ENCODE measurements at places on chromosomes 7 and 10. TPM values are rescaled to one million over a fixed set of nuclear protein-coding genes. Genes with fewer than 3 reads are reported as not detected.

IFIT2 gene
- total RNA-seq = 0.53 TPM

TAF3 gene
- total RNA-seq = 2.6 TPM

VWDE gene
- 1.1 TPM for total RNA-seq

PFKFB3 gene
- total RNA-seq = 32.0 TPM

GPR85 gene
- 3.5 TPM for total RNA-seq

CLCN1 gene
- not detected for total RNA-seq

IQCE gene
- 4.7 TPM for total RNA-seq

DNA sequence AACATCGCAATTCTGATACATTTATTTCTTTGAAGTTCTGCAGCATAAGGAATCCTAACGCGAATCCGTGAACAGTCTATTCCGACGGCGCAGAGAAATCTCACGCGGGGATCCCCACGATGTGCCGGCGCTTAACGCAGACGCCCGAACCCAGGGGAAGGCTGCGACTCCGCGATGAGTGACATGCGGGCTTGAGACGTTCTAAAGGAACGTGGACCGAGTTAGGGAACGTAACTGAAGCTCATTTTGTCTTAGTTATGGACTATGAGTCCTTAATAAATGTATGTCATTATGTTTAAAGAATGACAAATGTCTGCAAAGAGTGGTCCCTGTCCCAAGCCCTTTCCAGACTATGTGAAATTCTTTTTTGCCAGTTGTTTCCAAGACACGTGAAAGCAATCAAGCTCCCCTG is 995 bp upstream of the PARD3 start:
- no peak for DNase-seq

DNA sequence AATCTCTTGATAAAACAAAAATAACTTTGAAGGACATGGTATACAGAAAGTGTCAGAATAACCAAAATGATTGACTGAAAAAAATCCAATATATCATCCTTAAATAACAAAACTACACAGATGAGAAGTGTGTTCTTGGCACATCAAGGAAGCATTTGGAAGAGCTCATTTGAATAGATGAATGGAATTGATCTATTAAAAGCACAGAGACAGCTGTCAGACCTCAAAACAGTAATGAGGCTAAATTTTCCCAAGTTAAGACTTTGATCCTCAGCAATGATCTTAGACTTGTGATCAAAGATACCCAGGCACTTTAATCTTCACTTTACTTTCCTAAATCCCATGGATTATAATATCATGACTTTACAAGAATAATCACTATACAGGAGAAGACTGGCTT is 395.4 kb upstream of the NFE2L3 start:
- no peak for DNase-seq

- no peak for DNase-seq
Measured at GRCh38 chr10:6233725-6234277, 31.1 kb downstream of the PFKFB3 start.

- DNase-seq = no peak
Measured at GRCh38 chr7:106566672-106567071, 94.3 kb downstream of the CCDC71L start.

DNA sequence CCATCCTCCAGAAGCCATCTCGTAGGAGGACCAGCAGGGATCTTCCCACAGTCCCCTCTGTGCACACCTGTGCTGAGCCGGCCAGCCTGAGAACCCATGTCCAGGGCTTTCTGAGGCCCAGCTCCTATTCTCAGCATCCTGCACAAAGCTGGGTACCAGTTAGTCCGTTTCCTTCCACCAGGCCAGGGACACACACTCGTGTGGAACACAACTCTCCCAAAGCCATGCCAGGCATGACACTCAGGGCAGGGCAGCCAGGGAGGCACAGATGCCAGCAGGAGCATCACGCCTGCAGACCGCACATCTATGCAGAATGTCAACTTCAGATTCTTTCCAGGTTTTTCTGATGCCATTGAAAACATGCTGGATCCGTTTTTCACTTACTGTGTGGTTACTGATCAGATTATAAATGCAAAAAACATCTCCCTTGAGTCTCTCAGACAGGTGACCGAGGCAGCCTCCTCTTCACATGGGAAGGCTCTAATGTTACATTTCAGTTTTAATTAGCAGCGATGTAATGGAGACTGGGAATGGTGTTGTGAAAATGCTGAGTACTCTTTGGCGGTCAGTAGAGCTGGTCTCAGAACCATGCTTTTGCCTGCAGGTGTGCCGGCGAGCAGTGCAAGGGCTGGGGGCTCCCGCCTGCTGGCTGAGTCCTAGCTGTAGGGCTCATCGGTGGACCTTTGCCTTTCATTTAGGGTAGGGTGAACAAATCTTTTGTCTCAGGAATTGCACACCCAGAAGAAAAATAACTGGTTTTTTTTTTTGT is 3.3 kb upstream of the SUN1 start:
- DNase-seq = no peak

DNA sequence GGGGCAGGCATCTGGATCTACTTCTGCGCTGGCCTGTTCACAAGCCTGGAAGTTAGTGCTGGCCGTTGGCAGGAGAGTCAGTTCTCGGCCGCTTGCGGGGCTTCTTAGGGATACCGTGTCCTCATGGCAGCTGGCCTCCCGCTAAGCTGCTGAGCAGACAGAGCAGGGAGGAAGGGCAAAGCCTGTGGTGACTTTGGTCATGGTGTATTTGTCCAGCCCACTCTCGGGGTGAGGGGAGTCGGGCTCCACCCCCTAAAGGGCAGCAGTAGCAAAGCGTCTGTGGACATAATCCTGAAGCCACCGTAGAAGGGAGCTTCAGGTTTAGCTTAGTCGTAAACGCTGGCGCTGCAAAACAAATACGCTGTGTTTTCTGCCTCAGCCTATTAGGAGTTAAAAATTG is 12.2 kb downstream of the UBE3C start:
- DNase-seq = no peak

- DNase-seq = no peak
Measured at GRCh38 chr7:29328811-29329210, 134.2 kb downstream of the CHN2 start.

DNA sequence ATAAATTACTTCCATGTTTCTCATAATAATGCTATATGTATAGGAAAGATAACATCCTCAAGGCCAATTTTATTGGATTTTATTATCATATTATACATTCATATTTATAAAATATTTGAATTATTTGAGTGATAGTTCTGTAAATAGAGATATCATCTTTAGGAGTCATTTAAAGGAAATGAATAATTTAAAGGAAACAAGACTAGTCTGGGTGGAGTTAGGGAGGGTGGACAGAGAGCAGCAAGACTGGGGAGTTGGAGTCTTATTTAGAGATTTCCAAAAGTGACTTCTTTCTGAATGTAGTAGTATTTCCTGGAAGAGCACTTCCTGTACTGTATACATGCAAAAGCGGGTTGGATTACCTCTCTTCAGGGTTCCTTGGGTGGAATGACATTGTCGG is 342.3 kb downstream of the SUGCT start:
- DNase-seq = no peak

DNA sequence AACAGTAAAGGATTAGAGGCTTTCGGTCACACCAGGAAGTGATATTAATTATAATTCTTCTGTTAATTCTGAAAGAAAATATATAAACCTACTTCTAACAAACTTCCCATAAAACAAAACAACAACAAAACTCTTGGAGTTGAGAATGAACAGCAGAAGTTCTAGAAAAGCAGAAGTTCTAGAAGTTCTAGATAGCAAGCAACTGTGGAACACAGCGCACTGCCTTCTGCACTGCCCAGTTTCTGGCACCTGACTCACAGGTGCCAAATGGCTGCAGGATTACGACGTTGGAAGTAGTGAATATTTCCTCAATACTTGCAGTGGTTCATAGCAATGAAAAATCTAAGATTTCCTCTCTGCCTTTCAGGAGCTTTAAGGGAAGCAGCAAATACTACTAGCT is 132.2 kb downstream of the OR13A1 start:
- no peak for DNase-seq

DNA sequence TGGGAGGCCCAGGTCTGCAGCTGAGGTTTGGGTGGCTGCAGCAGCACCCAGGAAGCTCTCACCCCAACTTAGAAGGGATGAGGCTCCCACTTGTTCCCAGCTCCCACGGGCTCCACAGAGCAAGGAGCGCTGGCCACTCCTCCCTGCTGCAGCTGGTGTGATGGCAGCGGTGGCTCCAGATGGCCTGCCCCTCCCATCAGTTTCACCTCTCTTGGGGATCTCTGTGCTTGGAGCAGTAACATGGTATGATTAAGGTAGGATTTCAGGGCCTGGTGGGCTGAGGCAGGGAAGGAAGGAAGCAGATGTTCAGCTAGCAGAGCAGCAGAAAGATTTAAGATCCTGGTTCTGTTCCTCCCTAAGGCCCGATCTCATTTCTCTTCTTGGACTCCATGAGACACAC is 66.8 kb upstream of the KIF5B start:
- DNase-seq = no peak

GRCh38 chr10:110817614-110818013 is 54.1 kb upstream of the PDCD4 start:
- no peak for DNase-seq

- no peak for DNase-seq
Measured at GRCh38 chr7:101783381-101784181, 33.8 kb upstream of the CUX1 start.

GRCh38 chr10:84194424-84195043 is at the start of gene CDHR1:
TSS of gene CDHR1 (plus strand) at chr10:84194537. CDS start at chr10:84194761, 224 bp downstream.
- DNase-seq = no peak

GRCh38 chr10:130246113-130246512 is 109.9 kb downstream of the GLRX3 start:
- DNase-seq = no peak

DNA sequence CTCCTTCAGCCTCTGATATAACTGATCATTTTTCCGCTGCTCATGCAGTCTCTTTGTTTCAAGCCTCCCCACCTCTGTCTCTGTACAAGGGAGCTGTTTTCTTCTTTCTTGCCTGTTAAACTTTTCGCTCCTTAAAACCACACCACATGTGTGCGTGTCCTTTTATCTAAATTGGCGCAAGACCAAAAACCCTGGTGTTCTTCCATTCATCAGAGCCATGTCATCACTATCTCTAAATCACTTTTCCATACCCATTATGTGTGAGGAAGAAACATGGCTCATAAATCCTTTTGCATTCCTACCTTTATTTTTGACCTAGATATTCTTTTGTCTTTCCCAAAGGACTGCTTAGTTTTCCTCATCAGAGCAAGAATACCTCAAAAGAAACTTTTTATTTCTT is 239.0 kb upstream of the IMMP2L start:
- no peak for DNase-seq

DNA sequence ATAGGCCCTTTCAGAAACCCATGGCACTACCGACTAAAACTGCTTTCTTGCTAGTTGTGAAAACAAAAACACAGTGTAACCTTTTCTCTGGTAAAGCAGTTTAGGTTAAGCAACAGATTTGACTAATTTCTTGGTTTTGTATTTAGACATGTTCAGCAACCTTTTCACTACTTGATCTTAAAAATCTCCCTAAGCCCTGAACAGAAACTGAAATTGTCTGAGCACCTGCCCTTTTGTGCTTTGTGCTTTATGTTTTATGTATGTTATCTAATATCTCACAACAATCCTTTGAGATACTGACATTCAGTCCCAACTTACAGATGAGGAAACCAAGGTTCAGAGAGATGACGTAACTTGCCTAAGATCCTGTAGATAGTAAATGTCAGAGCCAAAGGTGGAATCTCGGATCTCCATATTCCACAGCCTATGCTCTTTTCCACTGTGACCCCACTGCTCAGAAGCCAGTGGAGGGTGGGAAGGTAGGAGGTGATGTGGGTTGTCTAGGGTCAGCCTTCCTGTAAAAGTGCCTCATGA is 146.6 kb downstream of the LCOR start:
- no peak for DNase-seq

GRCh38 chr7:55140221-55140940 is 121.6 kb downstream of the EGFR start:
- DNase-seq = no peak

DNA sequence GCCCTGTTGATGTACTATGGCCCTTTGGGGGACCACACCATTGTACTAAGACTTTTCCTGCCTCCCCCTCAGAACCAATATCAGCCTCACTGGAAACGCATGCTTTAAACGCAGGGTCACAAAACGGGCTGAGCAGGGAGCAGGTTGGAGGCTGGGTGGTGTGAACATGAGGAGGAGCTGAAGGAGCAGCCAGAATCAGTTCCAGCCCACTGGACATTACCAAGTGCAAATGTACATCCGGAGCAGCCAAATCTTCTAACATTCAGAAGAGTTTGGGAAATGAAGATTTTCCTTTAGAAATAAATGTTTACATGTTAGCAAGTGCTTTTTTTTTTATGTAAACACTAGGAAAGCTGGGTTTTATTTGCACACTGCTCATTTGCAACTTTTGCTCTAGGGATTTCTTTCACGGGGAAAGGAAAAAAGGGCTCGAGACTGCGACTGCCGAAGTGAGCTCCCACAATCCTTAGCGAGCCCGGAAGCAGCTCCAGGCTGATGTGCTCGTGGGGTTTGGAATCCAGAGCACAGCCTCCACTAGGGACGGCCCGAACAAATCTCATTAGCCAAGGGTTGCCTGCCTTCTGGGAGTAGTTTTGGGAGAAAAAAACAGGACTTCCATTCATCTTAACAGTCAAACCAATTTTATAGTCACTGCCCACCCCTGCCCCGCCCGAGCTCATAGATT is 108.0 kb upstream of the YAE1 start:
- no peak for DNase-seq

Data from HT1080 (cell line).